ENCODE measurements at places on chromosomes 3 and 15.

GRCh38 chr3:99248913-99249312 lies 347.4 kb upstream of the DCBLD2 start:
- DNase-seq, result no peak

DNA sequence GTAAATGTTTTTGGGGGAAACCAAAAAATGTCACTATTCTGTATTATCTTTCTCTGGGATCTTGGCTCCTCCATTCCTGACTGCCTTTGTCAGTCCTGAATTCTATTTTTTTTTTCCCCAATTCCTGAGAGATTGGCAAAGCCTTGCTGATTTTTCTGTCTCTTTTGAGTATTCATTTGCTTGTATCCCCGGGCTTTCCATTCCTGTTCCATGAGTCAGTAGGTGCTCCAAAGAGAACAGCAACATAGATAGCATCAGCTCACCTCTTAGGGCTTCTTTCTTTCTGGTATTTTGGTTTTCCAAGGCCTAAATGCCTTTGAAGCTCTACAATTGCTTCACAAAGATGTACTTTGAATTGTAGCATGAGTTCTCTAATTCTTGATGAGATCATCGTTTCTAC lies 271.7 kb upstream of the LRRC3B start:
- DNase-seq, result no peak

DNA sequence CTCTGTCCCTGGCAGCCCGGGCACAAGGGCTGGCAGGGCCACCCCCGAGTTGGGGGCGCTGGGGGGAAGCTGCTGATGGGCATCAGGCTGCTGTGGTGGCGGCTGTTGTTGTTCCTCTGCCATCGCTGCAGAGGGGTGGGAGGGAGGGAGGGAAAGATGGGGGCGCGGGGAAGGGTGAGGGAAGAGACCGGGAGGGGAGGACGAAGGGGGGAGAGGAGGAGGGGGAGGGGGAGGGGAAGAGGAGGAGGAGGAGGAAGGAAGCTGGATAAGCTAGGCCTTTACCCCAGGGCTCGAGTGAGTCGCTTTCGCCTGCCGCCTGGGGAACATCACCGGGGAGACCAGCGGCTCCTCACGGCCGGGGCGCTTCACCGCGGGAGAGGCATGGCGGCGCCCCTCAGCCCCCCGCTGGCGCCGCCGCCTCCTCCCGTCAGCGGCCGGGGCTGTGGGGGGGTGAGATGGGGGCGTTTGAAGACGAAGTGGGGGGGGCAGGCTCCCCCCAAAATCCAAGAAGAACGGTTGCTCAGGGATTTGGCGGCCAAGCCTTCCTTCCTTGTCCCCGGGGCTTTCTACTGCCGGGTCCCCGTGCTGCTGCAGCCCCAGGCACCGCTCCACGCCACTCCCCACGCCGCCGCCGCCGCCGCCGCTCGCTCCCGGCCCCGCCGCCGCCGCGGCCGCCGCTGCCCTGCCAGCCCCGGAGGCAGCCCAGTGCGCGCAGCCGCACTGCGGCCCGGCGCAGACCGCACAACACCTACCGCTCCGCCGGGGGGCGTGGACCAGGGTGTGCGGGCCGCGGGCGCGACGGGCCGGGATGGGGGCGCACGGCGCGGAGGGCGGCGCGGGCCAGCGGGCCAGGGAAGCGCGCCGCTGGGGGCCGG lies at the start of gene RFX7:
Gene RFX7, minus strand, starts transcription at position 717 of the 875 bp plus-strand sequence. Its CDS starts 594 bp downstream, at position 123.
- DNase-seq, result no peak

- DNase-seq, result no peak
Measured at GRCh38 chr15:50224606-50225005, 40.9 kb downstream of the HDC start.

GRCh38 chr3:61685755-61686154 lies 124.4 kb downstream of the PTPRG start:
- no peak for DNase-seq

DNA sequence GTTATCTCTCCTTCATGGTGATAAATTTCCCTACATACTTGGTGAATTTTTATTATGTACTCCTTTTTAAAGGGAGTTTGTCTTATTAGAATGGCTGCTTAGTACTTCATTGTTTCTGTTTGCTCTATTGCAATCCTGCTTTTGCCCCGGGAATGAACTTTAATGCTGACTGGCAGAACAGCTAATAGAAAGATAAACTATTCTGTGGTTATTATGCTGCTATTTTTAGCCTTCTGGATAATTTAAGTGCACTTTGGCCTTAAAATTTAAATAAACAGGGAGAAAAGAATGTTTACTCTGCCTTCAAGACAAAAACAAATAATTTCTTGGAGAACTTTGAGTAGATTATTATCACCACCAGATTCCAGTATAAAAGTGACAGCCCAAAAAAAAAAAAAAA lies 413.8 kb upstream of the CCDC54 start:
- DNase-seq, result no peak

- DNase-seq, result no peak
Measured at GRCh38 chr3:11604139-11604892, 39.4 kb downstream of the VGLL4 start.

DNA sequence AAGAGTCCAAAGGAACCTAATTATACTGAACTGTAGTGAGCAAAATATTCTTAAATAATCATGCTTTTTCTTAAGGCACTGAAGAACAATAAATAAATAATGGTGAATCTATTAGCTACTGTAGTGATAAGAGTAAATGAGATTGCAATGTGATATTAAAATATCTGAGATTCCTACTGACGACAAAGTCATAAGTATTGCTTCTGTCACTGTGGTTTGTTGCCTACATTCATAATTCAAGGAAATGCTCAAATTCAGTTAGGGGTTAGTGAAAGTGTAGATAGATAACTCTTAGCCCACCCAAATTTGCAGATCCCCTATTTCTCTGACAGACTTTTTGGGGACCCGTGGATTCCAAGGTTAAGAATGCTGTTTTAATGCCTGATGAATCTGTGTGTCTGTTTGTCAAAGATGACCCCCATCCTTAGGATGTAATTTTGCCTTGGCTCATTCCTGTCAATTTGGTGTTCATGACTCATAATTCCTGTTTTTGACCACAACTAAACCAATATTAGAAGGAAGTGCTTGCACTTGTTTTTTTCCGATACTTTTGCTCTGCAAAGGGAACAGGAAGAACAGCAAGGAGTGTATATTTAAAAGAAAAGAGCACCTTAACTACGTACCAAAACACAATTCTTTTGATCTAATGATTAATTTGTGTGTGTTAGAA lies 86.7 kb downstream of the MAGI1 start:
- DNase-seq, result no peak

- DNase-seq, result no peak
Measured at GRCh38 chr15:94451466-94451865, 220.1 kb downstream of the MCTP2 start.

DNA sequence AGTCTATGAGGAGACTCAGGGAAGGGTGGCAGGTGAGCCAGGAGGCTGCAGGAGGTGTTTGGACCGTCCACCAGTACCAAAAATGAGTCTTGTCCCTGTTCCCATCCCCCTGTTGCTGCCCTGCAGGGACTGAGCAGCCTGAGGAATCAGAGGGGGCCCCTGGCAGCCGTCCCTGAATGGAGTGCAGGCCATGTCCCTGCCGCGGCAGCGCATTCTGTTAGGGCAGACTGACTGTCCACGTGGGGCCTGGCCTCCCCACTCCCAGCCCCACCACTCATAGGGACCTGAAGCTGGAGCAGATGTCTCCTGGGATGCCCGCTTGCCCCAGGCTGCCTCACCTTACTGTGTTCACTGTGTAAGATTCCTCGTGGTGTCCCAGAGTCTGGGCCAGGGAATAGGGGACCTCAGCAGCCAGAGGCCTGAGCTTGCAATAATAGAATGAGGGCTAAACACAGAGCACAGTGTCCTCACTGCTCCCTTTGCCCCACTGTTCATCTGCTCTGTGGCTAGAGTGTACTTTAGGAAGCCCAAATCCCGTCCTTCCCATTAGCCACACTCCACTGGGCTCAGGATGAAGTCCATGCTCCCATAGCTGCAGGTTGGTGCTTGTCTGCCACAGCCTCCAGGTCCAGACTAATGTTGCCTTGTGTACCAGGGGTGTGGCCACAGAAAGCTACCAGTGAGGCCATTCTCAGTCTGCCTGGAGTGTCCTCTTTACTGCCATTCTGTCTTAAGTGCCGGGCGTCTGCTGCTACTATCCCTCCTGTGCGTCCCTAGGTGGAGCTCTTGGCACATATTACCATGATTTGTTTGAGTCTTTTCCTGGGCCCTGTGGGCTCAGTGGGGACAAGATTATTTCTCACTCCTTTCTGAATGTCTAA lies 63.2 kb downstream of the HCN4 start:
- peak; percentile 20 for DNase-seq

- DNase-seq, result no peak
Measured at GRCh38 chr15:39144613-39145499, 436.0 kb upstream of the THBS1 start.

DNA sequence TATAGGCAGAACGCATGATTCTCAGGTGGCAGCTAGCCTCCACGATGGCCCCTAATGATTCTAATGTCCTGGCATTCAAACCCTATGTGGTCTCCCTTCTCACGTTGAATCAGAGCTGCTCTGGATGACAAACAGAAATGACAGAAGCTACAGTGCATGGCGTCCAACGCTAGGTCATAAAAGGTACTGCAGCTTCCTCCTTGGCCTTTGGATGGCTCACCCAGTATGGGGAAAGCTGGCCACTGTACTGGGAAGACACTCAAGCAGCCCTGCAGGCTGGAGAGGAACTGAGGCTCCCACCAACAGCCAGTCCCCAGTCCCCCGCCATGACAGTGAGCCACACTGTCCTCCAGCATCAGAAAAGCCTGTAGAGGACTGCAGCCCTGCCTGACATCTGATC lies 286.3 kb downstream of the FAM43A start:
- no peak for DNase-seq

GRCh38 chr15:74464216-74464615 lies 3.3 kb upstream of the UBL7 start:
- DNase-seq, result no peak

DNA sequence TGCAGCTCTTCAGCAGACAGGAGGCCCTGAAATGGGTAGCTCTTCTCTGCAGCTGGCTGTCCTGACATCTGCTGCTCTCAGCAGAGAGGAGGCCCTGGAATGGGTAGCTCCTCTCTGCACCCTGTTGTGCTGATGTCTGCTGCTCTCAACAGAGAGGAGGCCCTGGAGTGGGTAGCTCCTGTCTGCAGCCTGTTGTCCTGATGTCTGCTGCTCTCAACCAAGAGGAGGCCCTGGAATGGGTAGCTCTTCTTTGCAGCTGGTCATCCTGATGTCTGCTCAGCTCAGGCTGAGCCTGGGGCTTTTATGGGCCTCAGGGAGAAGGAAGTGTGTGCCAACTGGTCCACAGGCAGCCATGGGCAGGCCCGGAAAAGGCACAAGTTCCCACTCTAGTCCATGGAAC lies 66.6 kb downstream of the PIK3CB start:
- DNase-seq, result no peak

DNA sequence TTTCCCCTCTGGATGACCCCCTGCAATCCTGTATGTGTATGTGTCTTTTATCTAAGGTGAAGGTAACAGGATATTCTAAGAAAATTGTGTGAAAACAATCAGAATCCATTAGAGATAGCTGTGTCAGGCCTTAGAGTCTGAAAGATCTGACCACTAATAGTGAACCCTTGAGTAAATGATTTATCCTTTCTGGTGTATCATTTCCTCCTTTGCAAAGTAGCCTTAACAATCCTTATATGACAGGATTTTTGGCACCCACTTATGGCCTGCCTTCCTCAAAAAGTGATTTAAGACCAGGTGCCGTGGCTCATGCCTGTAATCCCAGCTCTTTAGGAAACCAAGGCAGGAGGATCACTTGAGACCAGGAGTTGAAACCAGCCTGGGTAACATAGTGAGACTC lies 110.2 kb downstream of the RBPMS2 start:
- DNase-seq, result no peak

DNA sequence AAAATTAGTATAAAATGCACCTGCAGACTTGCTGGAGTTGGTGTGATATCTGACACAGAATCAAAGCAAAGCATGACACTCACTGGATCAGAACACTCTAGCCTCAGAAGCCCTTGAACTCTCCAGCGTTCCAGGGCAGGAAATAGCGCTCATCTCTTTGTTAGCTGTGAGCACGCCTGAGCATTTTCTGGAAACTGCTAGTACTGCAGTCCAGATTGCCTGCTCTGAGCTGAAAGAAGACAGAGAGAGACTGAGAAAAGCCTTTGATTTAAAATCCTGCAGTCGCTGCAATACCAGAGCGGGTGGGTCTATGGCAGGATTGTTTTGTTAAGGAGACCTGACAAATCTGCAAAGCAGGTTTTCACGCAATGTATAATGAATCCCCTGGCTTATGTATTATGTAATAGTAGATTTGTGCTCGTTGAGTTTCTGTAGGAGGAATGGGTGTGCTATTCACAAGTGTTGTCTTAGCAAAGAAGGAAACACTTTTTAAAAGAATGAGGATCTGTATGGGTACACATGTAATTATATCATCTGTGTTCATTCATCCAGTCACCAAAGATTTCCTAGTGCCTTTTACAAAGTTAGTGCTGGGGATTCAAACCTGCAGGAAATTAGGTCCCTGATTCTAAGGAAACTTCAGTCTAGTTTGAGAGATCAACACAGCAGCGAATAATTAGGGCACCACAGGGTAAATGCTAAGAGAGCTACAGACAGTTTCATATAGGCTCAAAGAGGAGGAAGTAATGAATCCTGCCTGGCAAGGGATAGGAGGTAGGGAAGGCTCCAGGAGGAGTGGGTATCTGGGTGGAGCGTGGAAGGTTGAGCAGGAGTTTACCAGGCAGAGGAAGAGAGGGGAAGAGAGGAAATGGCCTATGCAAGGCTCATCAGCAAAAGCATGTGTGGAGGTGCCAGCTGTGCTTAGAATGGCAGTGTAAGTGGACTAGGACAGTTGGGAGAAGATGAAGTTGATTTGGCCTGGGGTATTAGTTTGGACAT lies 26.1 kb upstream of the MGLL start:
- DNase-seq, result no peak

DNA sequence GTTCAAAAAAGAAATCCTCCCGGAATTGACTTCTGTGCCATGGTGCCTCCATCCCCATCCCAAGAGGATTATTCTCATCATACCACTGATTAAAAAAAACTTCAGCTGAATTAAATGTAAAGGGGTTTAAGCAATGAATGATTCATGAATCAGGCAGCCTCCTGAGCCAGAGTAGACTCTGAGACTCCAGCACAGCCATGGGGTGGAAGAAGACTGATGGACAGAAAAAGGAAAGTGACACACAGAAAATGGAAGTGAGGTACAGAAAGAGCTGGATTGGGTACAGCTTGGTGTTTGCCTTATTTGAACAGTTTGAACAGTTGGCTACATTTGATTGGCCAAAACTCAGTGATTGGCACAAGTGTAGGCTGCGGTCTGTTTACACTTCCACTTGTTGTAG lies 224.8 kb upstream of the ATP10A start:
- DNase-seq, result no peak

GRCh38 chr15:51099185-51099584 lies 4.5 kb upstream of the TNFAIP8L3 start:
- DNase-seq, result no peak

Measured in epithelial cell of proximal tubule (primary cell).